ENCODE measurements at places on chromosomes 7 and 10.

- DNase-seq: no peak
Measured at GRCh38 chr10:121078036-121078435, 226.9 kb downstream of the WDR11 start.

DNA sequence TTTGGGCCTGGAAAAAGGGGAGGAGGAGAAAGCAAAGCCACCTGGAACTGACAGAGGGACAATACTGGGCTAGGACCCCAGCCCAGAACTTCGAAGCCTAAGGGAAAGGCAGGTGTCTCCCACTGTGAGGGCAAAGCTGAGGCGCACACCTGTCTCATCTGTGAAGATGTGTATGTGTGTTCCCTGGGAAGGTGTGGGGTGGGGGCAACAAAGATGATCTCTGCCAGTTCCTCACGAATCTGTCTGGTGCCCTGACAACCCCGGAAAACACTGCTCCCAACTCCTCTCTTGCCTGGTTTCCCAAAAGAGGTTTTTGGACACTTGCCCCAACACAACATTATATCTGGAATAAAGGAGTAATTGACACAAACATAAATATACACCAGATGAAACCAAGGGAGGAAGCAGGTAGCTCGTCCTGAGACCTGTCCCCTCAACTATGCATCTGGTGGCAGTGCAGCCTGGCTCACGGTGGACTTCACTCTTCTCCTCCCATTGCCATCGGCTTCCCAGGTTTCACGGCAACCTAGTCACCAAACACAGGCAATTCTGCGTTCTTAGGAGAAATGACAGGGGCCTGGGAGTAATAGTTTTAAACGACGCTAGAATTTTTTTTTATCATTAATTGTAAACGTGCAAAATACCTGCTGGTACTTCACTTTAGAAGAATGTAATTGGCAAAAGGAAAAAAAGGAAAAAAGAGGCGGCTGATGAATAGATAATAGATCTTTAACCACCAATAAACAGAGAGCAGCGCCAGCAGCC lies 1.7 kb upstream of the EMX2 start:
- DNase-seq: no peak

- no peak for DNase-seq
Measured at GRCh38 chr7:110105840-110106239, 985.1 kb upstream of the LRRN3 start.

GRCh38 chr7:114663502-114663901 lies 248.9 kb downstream of the FOXP2 start:
- peak; percentile 28 for DNase-seq

DNA sequence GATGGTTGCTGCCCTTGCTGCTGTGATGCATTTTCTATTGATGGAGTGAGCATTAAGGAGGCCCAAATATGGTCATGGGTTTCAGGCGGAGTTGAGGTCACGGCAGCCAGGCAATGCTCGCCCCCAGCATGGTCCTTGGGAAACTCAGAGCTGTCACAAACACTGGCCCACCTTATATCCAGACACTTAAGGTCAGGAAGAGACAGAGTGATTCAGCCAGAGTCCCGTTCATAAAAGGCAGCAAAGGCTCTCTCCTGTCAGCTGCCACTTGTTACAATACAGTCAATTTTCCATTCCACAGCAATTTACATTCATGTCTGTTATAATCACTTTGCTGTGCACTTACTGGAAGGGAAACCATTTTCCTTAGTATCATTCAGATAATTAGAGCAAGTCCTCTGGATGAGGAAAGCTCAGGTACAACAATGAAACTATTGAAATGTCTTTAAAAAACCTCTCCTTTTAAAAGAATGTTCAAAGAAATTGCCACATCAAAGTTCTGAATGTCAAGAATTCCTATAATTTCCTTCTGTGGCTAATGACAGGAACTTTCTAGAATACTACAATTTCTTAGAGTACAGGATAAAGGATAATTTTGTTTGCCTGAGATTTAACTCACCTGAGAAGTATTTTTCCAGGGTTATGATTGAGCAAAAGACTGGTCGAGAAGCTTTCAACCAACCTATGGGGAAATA lies 14.8 kb upstream of the ANKRD1 start:
- no peak for DNase-seq
